ENCODE measurements at places on chromosomes 13 and 19.
A peak's percentile ranks its signal among the peaks of the same experiment; 100 is the strongest.

DNA sequence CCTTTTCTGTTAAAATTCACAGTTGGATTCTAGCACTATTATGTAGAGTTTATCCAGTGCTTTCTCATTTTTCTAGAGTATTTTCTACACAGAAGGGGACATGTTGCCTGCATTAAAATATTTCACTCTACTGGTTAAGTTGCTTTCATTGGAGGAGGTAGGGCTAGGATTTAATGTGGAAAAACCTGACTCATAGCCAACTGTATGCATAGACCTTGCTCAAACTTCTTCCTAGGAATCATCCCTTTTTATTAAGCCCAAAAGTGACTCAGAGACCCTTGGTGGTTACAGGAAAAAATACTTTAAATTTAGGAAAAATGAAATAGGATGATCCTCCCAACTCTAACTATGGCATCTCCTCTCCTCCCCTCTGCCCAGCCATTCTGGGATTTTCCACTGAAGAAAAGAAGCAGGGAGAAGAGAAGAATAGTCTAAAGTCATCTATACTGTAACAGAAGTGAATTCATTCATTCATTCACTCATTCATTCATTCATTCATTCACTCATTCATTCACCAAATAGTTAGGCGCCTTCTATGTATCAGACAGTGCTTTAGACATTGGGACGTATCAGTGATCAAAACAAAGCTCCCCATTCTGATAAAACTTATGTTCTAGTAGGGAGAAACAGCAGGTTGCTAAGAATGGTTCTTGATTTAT, 109.0 kb upstream of the HTR2A start:
- DNase-seq: no peak

DNA sequence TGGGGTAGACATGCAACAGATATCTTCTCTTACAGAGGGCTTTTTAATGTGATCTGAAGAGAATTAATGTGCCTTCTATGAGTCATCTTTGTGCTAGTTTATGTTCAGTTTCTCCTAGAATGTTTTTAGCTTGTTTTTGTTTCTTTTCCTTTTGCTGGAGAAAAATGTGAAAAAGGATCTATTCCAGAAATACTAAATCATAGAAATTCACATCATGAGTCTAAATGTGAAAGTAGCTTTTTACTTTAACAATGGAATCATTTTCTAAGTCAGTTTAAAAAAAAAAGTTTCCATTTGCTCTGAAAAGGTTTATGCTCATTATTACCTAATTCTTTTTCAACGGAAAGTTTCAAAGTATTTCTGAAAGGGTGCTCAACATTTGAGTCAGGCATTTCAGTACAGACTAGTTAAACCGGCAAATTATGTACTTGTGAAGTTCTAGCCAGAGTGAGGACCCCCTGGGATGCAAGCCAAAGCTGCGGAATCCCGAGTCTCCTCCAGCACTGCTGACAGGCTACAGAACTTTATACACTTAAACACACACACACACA, 72.9 kb downstream of the SPATA13 start:
- DNase-seq: no peak

DNA sequence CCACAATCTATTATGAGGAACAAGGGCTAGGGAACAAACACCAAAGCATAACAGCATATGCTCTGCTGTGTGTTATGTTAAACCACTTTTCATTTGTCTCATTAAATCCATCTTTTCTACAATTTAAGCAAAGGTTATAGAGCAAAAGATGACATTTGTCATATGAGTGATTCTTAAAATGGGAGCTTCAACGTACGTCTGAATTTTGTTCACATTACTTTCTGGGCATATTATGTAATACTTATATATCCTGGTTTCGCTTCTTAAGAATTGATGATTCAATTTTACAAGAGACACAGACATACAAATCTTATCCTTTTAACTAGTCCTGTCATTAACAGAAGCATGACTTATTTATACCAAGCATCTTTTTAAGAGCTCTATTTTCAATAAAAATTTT, 3.3 kb upstream of the TPP2 start:
- DNase-seq: no peak

- DNase-seq: peak; percentile 3
Measured at GRCh38 chr13:85828094-85828684, 29.0 kb upstream of the SLITRK6 start.

DNA sequence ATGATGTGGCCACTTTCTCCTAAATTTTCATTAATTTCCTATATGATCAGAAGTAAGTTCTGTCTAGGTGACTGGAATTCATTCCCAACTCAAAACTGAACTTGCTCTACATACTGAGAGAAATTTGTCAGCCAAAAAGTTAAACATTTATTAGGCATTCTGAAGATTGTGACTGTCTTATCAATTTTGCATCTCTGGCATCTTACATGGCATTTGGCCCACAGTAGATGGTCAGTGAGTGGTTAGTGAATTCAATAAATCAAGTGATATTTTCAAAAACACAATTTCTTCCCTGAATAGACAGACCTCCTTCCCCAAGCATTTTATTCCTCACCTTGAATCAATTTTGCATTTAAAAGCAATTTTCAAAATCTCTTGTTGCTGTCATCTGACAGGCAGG, 363.2 kb upstream of the NBEA start:
- DNase-seq: no peak

DNA sequence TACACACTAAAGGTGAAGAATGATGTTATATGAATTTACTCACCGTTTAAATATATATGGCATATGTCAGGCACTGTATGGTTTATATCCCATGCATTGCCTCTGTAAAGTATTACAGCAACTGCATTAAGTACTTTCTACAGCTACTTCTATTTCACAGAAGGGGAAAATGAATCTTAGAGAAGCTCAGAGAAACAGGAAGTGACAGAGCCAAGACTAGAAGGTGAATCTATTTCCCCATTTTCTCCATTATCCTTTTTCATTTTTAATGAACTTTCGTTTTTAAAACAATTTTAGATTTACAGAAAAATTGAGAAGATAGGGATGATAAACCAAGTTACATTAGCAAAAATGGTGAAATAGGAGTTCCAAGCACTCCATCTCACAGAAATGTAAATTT, 863.3 kb downstream of the UQCRFS1 start:
- no peak for DNase-seq

DNA sequence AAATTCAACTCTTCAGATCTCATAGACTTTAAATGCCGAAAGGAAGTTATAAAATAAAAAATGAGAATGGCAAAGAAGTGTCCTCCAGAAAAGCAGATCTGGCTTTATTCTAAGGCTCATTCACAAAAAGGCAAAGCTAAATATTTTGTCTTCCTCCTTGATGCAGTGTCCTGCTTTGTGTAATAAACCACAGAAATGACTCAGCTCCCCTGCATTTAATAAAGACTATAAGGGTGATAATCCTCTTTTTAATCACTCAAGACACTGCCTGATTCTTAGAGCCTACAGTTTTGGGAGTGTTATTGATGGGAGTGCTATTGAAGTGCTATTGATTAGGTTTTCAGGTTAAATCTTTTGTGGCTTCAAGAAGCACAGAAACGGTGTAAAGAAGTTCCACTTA, 482.0 kb downstream of the PCDH20 start:
- DNase-seq: no peak

DNA sequence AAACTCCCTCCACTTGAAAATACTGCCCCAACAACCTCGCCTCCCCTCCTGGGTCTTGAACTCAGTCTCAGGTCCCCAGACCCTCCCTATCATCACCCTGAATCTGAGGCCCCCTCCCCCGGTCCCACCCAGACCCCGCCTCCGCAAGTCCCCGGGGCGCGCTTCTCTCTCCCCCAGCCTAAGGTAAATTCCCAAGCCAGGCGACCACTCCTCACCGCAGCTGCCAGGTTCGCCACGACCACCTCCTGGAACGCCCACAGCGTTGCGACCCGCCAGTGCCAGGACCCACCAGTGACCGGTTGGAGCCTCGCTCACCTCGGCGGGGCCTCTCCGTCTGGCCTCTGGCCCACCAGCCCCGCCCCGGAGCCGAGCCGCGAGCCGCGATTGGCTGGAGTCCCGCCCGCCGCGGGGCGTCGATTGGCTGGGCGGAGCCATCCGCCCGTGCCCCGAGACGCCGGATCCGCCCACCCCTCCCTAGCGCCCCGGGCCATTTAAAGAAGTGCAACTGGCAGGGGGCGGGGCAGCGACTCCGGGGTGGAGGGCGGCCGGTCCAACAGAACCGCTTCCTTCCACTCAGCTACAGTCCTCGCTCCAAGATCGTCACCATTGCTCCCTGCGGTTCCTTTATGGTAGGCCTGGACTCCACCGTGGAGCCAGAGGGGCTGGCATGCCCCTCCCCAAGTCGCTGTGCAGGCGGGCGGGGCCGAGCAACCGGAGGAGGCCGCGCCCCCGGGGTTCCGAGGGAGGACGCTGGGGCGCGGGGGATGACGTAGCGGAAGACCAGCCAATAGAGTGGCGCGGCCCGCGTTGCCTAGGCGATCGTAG, at the start of gene SERTAD3:
SERTAD3 (minus strand) TSS at position 336 of the 825 bp plus-strand sequence. CDS start 2,255 bp downstream, outside the sequence.
- peak; percentile 98 for DNase-seq

DNA sequence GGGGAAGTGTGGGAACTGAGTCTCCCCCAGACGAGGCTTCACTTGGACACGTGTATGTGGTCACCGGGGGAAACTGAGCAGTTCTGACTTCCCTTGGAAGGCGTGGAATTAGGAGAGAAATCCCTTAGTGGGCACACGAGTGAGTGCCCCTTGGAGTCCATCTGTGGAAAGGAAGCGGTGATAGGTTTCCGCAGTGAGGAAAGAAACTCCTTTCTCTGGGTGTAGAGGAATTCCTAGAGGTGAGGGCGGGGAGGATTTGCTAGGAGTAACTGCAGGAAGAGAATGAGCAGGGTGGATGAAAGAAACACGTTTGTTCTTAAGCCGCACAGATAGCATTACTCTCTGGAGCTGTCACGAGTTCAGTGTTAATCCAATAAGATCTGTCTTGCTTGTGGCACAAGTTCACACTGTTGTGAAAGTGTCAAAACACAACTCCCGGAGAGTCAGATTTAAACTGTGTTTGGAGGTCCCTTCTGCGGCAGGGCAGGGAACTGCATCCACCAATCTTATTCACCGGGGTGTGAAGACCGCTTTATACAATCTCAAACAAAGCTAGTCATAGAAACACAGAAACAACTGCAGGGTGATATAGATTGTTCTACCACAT, 1.2 kb downstream of the KL start:
- DNase-seq: peak; percentile 52

- DNase-seq: no peak
Measured at GRCh38 chr19:37413313-37414084, 42.6 kb downstream of the ZNF527 start.

GRCh38 chr19:8321986-8322637, 816 bp downstream of the RPS28 start:
- DNase-seq: no peak

- DNase-seq: peak; percentile 8
Measured at GRCh38 chr13:39616087-39616694, 13.2 kb upstream of the LHFPL6 start.

- no peak for DNase-seq
Measured at GRCh38 chr13:82674546-82674945, 1207.7 kb downstream of the SLITRK1 start.

GRCh38 chr19:58538257-58539168, 5.4 kb upstream of the TRIM28 start:
- DNase-seq: no peak

DNA sequence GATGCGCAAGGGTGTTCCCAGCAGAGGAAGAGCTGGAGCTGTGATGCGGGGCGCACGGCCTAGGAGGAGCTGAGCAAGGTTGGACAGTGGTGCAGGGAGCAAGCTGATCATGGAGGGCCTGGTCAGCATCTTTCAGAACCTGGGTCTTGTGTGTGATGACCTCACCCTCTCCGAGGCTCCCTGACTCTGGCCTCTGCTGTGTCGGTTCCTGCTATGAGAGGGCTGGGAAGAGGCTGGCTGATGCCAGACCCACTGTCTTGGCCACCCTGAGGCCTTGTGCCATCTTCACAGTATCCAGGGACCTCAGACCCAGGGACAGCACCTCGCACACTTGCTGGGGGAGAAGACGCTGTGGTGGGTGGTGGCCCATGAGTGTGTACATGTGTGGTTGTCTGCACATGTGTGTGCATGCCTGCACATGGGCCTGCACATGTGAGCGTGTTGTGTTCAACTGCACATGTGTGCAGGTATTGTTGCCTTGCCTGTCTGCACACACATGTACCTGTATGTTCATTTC, 16.5 kb upstream of the C13orf46 start:
- DNase-seq: no peak

- DNase-seq: no peak
Measured at GRCh38 chr13:37615276-37615675, 16.7 kb upstream of the POSTN start.

- DNase-seq: no peak
Measured at GRCh38 chr19:50195224-50195623, 8.2 kb upstream of the MYH14 start.

DNA sequence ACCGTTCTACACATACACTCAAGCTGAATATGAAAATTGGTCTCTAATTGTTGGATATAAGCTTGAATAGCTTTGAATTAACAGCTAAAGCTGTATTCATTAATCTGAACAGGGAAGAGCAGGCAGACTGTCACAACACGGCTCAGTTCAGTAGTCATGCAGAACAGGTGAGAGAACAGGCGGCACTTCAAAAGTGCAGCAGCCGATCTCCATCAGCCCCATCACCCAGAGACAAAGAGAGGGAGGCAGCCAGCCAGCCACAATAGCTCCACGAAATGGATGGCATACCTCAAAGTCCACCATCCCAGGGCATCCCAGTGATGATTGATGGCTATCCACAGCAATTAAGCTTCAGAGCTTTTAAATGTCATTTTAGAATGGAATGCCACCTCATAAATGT, 419.2 kb downstream of the OLFM4 start:
- DNase-seq: no peak

GRCh38 chr19:1057176-1057855, 9.7 kb upstream of the ARHGAP45 start:
- DNase-seq: no peak

GRCh38 chr19:35872180-35872579, 3.8 kb downstream of the APLP1 start:
- DNase-seq: no peak

DNA sequence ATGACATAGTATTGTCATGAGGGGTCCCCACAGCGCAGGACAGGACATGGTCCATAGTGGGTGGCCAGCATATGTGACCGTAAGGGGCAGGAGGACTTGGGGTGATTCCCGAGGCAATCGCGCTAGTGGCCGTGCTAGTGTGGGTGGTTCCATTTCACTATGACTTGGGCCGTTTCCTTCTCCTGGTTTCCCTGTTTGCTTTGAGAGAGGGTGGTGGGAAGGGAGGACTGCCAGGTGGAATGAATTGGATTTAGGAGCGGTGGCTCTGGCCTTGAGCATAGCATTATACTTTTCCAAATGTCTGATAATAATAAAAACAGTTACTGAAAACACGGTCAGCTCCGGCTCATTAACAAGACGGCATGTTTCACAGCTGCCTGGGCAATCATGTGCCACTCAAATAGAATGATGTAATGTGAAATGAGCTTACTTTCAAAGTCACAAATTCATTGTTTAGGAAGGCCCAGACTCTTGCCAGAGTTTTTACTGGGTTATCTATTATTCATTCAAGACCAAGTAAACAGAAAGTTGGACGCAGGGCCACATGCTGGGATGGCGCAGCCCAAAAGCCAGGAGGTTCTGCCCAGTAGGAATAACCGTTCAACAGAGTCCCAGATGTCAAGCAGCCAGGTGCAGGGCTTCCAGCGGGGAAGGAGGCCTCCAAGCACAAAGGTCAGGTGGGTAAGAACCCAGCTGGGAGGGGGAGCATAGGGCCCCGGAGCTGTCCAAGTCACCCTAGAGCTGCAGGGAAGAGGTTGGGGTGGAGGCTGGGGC, 19.6 kb upstream of the SLC15A1 start:
- no peak for DNase-seq

- no peak for DNase-seq
Measured at GRCh38 chr19:55352040-55352439, 2.5 kb downstream of the COX6B2 start.

- DNase-seq: no peak
Measured at GRCh38 chr13:32117001-32117400, 85.4 kb downstream of the FRY start.

GRCh38 chr13:46100191-46100815, 4.5 kb downstream of the CPB2 start:
- peak; percentile 49 for DNase-seq
